Type B pancreatic cell (in vitro differentiated cells): ENCODE measurements at places on chromosomes 7 and 10. TPM values are rescaled to one million over a fixed set of nuclear protein-coding genes. Genes with fewer than 3 reads are reported as not detected.

Gene DUSP5
- 16.3 and 61.6 TPM in 2 replicates for total RNA-seq

Gene SCART1
- 1.2 and 1.4 TPM in 2 replicates for total RNA-seq

Gene H2BK1
- total RNA-seq, result not detected in 2 replicates

Gene SGPL1
- 70.5 and 84.3 TPM in 2 replicates for total RNA-seq

Gene ERVW-1
- total RNA-seq, result 0.12 and 1.2 TPM in 2 replicates

Gene EFCAB10
- 2.0 TPM in 1 of 2 replicates, not detected in the other for total RNA-seq

Gene MTPN
- total RNA-seq, result 104 and 110 TPM in 2 replicates

Gene NPY4R
- 0.24 and 0.43 TPM in 2 replicates for total RNA-seq

Gene SFTPA2
- total RNA-seq, result 0.99 and 4.0 TPM in 2 replicates

Gene CNPY1
- total RNA-seq, result not detected in 2 replicates

Gene LIPF
- total RNA-seq, result 19.6 TPM in 1 of 2 replicates, not detected in the other

Gene GRID2IP
- total RNA-seq, result 0.43 and 1.6 TPM in 2 replicates

Gene CALML5
- total RNA-seq, result not detected in 2 replicates

Gene RAPGEF5
- total RNA-seq, result 11.7 and 13.3 TPM in 2 replicates

Gene ELFN1
- total RNA-seq, result 5.7 and 5.8 TPM in 2 replicates

Gene ACSM6
- total RNA-seq, result not detected in 2 replicates

Gene ANKRD2
- 0.19 TPM in 1 of 2 replicates, not detected in the other for total RNA-seq

Gene VSTM4
- total RNA-seq, result 0.12 and 2.6 TPM in 2 replicates

Gene SPAG6
- total RNA-seq, result 1.9 and 6.6 TPM in 2 replicates

Gene ITPRID1
- total RNA-seq, result 0.07 and 0.14 TPM in 2 replicates

Gene MINDY3
- total RNA-seq, result 26.3 and 27.0 TPM in 2 replicates

Gene PLOD3
- total RNA-seq, result 37.5 and 65.7 TPM in 2 replicates

Gene AZGP1
- 0.50 and 0.60 TPM in 2 replicates for total RNA-seq

Gene ZNF735
- not detected in 2 replicates for total RNA-seq

Gene OPN1SW
- not detected in 2 replicates for total RNA-seq
